ENCODE measurements at places on chromosomes 7 and 10.

DNA sequence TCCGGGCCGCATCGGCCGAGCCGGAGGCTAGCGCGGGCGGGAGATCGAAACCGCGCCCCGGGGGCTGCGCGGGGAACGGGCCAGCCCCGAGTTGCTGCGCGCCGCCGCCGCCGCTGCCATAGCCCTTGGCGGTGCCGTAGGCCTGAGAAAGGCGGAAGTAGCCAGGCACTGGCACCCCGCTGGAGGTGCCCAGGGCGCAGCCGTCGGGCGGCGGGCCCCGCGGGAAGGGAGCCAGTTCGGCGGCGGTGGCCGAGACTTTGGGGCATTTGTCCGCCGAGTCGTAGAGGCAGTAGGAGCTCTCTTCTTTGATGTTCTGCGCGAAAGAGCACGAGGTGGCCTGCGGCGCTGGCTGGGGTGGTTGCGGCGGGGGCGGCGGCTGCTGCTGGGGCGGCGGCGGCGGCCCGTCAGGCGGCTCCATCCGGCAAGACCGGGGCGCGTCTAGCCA is 587 bp downstream of the HOXA10 start:
- no peak for DNase-seq

- DNase-seq: peak; percentile 77
Observed at GRCh38 chr7:115297656-115298055, 375.8 kb downstream of the MDFIC start.

DNA sequence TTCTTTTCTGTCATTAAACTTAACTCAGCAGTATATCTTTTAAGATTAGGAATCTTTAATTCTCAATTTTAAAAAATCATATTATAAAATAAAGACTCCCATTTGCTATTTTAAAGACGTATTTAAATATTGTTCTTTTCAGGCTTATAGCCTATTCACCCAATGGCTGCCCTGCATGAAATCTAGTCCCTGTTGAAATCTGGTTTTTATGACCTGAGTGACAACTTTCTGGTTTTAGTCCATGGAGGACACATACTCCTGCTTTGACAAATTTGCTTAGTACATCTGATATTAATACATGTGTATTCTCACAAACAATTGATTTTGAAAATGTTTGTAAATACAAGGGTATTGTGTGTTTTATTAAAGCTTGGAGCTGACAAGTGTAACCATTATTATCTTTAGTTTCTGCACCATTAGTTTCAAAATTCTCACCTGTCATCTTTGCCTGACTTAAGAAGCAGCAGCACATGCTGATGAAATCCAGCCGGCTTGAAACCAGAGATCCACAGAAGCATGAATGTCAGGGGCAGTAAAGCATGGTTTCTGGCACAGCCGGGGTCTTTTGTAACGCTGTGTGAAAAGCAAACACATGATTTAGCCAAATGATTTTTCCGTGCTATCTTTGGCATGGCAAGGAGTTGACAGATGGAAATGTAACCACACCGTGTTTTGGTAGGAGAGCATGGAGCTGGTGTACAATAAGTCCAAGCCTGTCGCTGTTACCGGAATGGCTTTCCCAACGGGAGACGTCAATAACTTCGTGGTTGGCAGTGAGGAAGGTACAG is 262.8 kb downstream of the DYNC1I1 start:
- DNase-seq: no peak

DNA sequence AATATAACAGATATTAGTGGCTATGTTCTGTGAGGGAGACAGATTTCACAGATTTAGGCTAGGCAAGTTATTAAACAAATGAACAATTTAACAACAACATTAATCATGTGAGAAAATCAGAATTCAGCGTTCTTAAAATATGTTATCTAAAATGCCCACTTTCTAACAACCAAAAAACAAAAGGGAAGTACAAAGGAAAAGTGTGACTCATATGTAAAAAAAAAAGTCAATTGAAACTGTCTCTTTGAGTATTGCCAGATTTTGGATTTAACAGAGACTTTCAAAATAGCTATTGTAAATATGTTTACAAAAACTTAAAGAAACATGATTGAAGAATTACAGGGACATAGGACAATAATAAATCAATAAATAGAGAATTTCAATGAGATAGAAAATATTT is 34.8 kb upstream of the ARHGAP22 start:
- no peak for DNase-seq

DNA sequence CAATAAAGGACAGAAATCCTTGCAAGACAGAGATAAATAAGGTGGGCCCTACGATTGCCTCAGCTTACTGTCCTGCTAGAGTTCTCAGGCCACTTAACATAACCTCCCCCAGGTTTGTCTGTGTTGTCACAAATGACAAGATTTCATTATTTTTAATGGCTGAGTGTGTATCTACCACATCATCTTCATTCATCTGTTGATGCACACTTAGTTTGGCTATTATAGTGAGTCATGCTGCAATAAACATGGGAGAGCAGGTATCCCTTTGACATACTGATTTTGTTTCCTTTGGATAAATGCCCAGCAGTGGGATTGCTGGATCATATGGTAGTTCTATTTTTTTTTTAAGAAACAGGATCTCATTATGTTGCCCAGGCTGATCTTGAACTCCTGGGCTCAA is 60.6 kb downstream of the PRTFDC1 start:
- DNase-seq: no peak

DNA sequence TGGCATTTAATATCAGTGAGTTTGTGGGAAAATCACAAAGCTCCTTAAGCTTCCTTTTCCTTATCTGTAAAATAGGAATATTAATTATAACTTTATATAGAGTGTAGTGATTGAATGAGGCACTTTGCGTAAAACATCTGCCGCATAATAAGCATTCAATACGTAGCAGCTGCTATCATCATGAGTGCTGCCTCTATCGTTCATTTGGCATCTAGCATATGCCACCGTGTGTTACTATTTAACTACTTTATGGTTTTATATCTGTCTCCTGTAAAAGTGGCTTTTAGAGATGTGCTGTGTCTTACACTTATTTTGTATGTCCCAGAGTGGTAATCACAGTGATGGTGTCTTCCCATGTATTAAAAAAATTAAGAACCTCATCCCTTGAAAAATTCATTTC is 729.6 kb downstream of the SORCS3 start:
- no peak for DNase-seq

DNA sequence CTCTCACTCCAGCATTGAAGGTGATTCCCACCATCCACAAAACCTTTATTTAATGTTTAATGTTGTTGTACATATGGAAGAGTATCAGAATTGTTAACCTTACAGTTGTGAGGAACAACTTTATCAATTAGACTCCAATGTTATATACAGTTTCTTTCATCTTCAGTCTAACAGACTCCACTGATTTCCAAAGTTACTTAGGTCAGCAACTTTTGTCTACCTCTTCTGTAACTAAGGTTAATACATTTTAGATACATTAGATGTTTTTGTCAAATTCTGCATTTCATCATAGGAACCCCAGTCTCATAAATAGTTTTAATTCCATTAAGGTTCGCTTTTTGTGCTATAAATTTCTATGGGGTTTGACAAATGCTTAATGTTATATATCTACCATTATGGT is 223.9 kb upstream of the POM121L12 start:
- DNase-seq: no peak

- no peak for DNase-seq
Observed at GRCh38 chr7:74032191-74032490, 4.2 kb downstream of the ELN start.

- DNase-seq: no peak
Observed at GRCh38 chr7:2554661-2555111, 638 bp downstream of the BRAT1 start.

- DNase-seq: no peak
Observed at GRCh38 chr7:1301882-1302251, 69.2 kb downstream of the UNCX start.

- no peak for DNase-seq
Observed at GRCh38 chr10:13909516-13910258, 322.9 kb downstream of the PRPF18 start.

DNA sequence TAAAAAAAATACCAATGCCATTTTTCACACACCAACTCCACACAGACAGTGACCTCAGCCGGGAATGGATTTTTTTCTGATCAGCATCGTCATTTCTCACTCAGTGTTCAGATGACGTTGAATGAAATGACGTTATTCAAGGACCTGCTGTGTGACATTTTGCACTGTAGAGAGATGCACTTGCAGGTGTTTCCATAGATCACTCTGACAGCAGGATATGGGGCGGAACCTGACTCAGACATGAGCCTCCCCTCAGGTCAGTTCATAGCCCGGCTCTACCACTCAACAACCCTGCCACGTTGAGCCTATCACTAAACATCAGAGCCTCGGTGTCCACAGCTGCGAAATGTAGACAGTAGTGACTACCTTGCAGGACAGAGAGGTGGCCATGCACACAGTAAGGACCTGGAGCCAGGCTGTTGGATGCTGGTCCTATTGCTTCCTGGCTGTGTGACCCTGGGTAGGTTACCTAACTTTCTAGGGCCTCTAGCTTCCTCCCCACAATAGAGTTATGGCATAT is 41.4 kb upstream of the ANTXRL start:
- no peak for DNase-seq

DNA sequence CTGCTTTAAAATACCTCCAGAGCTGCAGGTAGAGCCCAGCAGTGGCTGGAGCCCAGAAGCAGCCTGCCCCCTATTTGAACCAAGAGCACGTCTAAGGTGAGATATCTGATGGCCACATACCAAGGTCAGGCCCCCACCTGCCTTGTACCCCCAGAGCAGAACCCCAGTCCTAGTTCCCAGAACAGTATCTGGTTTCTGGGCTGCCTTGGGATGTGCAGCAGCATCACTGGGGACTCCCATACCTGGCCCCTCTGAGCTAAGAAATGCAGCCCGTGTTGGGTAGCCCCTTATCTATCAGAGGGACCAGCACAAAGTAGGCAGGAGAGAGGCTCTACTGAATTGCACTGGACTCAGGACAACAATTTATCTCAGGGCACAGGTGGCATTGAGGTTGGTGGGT is 8.9 kb downstream of the SFTPD start:
- no peak for DNase-seq

GRCh38 chr7:139567647-139568345 is 44.3 kb downstream of the CLEC2L start:
- no peak for DNase-seq

DNA sequence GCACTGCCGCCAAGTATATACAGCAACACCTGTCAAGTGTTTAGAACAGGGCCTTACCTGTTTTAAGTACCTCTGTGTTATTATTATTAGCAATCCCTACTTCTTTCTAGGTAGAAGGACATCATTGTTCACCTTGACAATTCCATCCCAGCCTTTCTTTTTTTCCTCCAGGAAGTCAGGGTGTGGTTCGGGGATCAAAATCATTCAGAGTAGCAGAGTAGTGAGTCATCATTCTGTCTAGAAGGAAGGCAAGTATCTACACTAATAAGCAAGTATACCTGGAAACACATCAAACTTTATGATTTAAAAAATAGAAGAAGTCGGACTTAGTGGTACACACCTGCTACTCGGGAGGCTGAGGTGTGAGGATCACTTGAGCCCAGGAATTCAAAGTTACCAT is 25.5 kb upstream of the CAPZA2 start:
- DNase-seq: no peak
